Right renal cortex interstitium (tissue), 3 donors: ENCODE measurements at places on chromosomes 3 and 15. TPM values are rescaled to one million over a fixed set of nuclear protein-coding genes. Genes with fewer than 3 reads are reported as not detected.

TBC1D21 gene
- not detected for polyA plus RNA-seq

CYP19A1 gene
- polyA plus RNA-seq, result not detected

GOLGA6L7 gene
- polyA plus RNA-seq, result 0.32 TPM

DPPA2 gene
- 1.4 TPM for polyA plus RNA-seq

PLS1 gene
- 29.7 TPM for polyA plus RNA-seq

ARGFX gene
- not detected for polyA plus RNA-seq

EAF1 gene
- polyA plus RNA-seq, result 19.5 TPM

CNTN4 gene
- polyA plus RNA-seq, result 27.7 TPM

SERPINI2 gene
- polyA plus RNA-seq, result 1.1 TPM

RETNLB gene
- not detected for polyA plus RNA-seq

TERC gene
- polyA plus RNA-seq, result not detected

DUOXA1 gene
- polyA plus RNA-seq, result 0.21 TPM

APOD gene
- polyA plus RNA-seq, result 5.7 TPM

FOXB1 gene
- not detected for polyA plus RNA-seq

GOLGA8G gene
- polyA plus RNA-seq, result 0.12 TPM

LRRN1 gene
- polyA plus RNA-seq, result 19.3 TPM

EFCC1 gene
- 2.2 TPM for polyA plus RNA-seq

MB21D2 gene
- 16.9 TPM for polyA plus RNA-seq

GSK3B gene
- 52.7 TPM for polyA plus RNA-seq

RHCG gene
- polyA plus RNA-seq, result 2.4 TPM

NPTN gene
- polyA plus RNA-seq, result 202 TPM

NMB gene
- 4.0 TPM for polyA plus RNA-seq

CFAP44 gene
- 17.0 TPM for polyA plus RNA-seq

A4GNT gene
- 0.96 TPM for polyA plus RNA-seq

RBMS3 gene
- 15.4 TPM for polyA plus RNA-seq

POLQ gene
- 4.9 TPM for polyA plus RNA-seq

TRPM1 gene
- polyA plus RNA-seq, result 0.18 TPM

SMAD6 gene
- 23.0 TPM for polyA plus RNA-seq

BNC1 gene
- polyA plus RNA-seq, result 0.11 TPM
